NCI-H2171 (cell line): ENCODE measurements at places on chromosomes 2 and 18.

GRCh38 chr2:83900862-83901261 lies 558.2 kb downstream of the SUCLG1 start:
- DNase-seq: no peak

- DNase-seq: no peak
Observed at GRCh38 chr2:156625360-156626170, 189.4 kb downstream of the GPD2 start.

- DNase-seq: no peak
Observed at GRCh38 chr2:159736048-159736447, 23.7 kb downstream of the MARCHF7 start.

DNA sequence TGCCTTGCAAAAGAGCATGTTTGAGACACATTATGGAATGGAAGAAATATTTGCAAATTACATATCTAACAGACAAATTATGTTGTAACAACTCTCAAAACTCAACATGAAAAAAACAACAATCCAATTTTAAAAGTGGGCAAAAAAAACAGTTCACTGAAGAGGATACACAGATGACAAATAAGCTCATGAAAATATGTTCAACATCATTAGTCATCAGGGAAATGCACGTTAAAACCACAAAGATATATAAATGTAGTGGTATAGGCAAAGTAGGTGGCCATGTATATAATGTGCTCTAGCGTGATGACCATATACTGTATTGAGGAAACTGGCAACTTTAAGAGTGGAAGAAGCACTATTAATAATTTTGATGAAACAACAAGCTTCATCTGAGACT lies 220.1 kb downstream of the IRS1 start:
- no peak for DNase-seq

GRCh38 chr2:112476434-112476833 lies 5.5 kb upstream of the TTL start:
- no peak for DNase-seq
